RWPE2 (cell line): ENCODE measurements at places on chromosomes 4 and X.

GRCh38 chrX:25737540-25737939, 400.6 kb upstream of the MAGEB18 start:
- no peak for DNase-seq

DNA sequence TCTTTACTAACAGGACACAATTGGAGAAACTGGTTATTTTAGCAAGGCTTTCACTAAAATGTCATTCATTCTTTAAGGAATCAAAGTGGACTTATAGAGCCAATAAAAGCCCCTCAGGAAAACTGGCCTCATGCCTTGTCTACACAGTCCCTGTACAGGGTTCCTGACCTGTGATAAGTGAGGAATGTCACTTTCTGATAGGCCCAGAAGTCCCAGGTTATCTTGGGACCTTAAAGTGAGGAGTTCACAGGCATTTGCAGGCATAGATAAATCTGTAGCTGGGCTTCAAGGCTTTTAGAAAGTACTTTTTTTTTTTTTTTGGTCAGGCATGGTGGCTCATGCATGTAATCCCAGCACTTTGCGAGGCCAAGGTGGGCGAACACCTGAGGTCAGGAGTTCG, 19.4 kb upstream of the STPG2 start:
- no peak for DNase-seq

DNA sequence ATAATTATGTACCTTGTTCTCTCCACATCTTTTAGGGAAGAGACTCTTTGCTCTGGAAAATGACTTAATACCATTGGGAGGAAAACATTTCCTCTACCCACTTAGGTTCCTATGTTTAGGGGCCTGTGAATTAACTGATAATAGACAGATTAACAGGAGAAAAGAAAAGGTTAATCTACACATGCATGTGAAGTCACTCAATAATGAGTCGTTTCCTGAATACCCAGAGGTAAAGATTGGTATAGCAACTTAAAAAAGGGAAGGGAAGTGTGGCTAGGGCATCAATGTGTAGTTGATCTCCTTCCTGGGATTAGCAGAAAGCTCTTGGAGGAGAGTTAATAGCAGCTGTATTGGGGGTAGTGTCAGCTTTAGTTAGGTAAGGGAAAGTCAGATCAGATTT, 419.5 kb upstream of the ATOH1 start:
- DNase-seq = no peak

- DNase-seq = no peak
Measured at GRCh38 chr4:110867251-110867960, 244.5 kb upstream of the PITX2 start.

GRCh38 chr4:128658214-128658631, 151.3 kb upstream of the JADE1 start:
- no peak for DNase-seq
